ENCODE measurements at places on chromosomes 4 and X.

- no peak for DNase-seq
Measured at GRCh38 chr4:27714073-27714472, 853.4 kb downstream of the STIM2 start.

DNA sequence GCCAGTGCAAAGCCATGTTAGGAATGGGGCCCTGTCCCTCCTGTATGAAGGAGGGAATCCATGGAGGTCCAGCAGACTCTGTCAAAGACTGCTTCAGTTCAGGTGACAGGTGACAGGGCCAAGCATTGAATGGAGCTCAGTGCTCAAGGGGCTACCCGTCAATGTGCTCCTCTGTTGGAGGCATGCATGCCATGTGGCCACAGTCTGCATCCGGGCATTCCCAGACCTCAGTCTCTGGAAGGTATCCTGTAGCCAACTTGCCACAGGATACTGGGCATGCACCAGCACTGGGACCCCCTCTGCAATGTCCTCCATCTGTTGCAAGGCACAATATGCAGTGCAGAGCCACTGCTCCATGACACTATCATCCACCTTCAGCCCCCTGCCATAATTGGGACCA, 136.1 kb upstream of the GATB start:
- no peak for DNase-seq

GRCh38 chrX:123358457-123358856, 174.4 kb downstream of the GRIA3 start:
- no peak for DNase-seq

DNA sequence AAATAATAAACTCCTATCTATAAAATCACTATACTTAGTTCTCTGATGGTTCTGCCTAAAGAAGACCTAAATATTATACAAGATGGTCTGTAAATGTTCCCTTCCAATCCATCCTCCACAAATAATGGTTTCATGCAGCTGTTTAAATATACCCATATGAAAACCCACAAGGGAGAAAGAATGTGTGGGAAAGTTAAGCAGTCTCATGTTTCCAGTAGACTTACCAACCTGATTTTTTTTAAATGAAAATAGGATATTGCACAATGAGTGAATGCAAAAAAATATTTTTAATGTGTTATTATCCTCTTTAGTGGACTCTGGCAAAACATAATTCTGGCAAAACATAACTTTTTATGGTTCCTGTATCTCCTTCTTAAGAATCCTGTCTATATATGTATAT, 23.3 kb downstream of the CAMK2D start:
- no peak for DNase-seq

GRCh38 chrX:138945219-138945618, 233.7 kb upstream of the FGF13 start:
- no peak for DNase-seq

GRCh38 chr4:103786014-103786413, 66.2 kb upstream of the TACR3 start:
- DNase-seq, result no peak

- DNase-seq, result no peak
Measured at GRCh38 chr4:120004054-120004453, 62.6 kb downstream of the MAD2L1 start.

- no peak for DNase-seq
Measured at GRCh38 chrX:46597771-46598170, 24.2 kb downstream of the CHST7 start.

- DNase-seq, result no peak
Measured at GRCh38 chrX:135411893-135412292, 9.9 kb upstream of the SMIM10L2A start.

DNA sequence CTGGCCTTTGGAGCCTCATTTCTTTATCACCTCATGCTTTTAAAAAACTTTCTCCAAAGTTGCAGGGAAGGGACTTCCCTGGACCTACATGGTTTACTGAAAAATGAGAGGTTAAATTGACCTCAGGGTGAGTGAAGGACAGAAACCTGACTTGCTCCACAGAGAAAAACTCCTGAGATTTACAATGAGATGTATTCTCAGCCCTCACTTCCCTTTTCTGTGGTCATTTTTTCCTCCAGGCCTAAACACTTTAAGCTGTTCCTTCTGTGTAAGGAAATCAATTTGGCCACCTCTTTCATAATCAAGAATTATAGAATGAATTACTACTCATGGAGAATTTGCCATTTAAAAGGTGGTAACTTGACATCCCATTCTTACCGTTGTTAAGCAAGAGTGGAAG, 77.9 kb downstream of the HPGD start:
- DNase-seq, result no peak

GRCh38 chr4:185405296-185405999, 8.8 kb downstream of the ANKRD37 start:
- DNase-seq, result no peak

Measured in NCI-H1436 (cell line).